ENCODE measurements at places on chromosomes 5 and 9.
A peak's percentile ranks its signal among the peaks of the same experiment; 100 is the strongest.

GRCh38 chr9:27835746-27836145 is 262.5 kb upstream of the C9orf72 start:
- DNase-seq = no peak

GRCh38 chr9:41229408-41230401 is 40.6 kb upstream of the ZNG1F start:
- peak; percentile 27 for DNase-seq

- DNase-seq = peak; percentile 77
These were observed 22.1 kb upstream of the STXBP1 start for GRCh38 chr9:127589955-127590370.

DNA sequence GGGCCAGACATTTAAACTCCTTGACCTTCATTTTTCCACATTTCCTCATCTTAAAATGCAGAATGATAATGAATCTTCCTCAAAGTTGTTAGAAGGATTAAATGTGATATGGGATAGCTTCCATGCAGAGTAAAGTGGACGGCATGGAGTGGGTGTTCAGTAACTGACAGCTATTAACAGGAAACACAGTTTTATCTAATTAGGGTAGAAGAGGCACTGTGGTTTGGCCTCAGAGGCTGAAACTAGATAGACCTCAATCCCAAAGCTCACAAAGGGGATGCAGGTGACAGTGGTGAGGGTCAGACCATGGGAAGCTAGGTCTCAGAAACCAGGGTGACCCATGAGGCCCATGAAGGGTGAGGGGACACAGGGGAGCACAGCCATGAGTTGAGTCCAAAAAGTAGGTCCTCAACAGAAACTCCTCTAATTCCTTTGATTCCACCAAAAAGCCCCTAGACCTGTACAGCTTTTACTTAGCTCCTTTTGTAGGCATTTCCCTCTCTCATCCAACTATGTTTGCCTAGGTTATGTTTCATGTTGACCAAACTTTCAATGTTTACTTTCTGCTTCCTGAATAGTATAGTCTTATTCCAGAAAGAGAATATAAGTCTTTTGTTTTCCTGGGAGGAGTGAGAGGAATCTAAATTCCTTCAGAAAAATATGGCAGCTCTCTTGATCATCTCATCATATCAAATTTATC is 27.9 kb upstream of the GLDC start:
- no peak for DNase-seq

DNA sequence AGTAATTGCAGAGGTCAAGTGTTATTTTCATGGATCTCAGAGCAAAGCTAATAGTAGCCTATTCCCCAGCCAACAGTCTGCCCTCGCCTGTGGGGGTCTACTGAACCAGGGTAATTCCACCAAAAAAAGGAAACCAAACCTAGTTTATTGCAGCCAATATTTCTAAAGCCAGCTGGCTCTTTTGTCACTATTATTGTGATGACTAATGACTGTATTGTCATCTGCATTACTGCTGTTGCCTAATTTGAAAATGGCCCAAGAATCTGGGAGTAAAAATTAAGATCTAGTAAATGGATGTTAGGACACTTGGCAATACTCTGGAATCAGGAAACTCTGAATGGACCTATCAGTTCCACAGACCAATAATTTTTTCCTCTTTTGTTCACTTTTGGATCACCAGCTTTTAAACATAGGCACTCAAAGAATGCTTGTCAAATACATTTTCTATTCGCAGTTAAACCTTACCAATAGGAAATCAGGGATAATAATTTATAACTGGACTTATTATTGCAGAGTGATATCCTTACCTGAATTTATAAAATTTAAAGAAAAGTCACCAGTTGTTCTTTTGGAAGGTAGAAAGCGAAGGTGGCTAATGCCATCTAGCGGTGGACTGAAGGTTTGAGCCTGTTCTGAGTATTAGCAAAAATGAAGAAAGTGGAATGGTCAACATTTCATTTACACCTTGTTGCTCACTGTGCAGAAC is 69.2 kb downstream of the SYK start:
- DNase-seq = peak; percentile 59

DNA sequence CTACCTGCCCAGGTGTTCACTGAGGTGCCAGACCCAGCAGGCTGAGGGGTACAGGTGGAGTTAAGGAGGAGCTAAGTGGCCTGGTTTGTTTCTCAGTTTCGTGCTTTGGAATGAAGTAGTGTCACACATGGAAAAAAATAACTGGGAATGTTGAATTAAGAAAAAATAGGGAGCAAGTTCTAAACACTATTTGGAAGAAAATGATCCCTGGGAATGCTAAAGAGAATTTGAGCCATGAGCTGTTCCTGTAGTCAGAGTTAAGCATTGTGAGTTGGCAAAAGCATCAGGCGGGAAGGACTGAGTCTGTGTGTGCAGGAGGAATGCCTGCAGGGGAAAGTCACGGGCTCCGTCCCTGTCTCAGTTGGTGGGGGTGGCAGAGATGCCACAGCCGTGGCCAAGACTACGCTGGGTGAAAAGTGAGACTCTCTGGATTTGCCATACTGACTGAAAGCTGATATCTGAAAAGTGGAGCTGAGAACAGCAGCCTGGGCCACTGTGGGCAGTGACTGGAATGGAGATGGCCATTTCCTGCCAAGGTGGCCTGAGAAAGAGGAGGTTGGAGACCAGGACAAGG is 37.0 kb downstream of the SYK start:
- no peak for DNase-seq

GRCh38 chr9:6549106-6549800 is 96.3 kb downstream of the GLDC start:
- no peak for DNase-seq

- DNase-seq = no peak
These were observed 29.2 kb downstream of the MRPL36 start for GRCh38 chr5:1770443-1770802.

- DNase-seq = no peak
These were observed 305.0 kb upstream of the PIK3R1 start for GRCh38 chr5:67910546-67910945.

GRCh38 chr9:35560625-35561337 is 44.3 kb upstream of the TESK1 start:
- DNase-seq = no peak

GRCh38 chr5:155780260-155780659 is 546.7 kb upstream of the SGCD start:
- DNase-seq = no peak

DNA sequence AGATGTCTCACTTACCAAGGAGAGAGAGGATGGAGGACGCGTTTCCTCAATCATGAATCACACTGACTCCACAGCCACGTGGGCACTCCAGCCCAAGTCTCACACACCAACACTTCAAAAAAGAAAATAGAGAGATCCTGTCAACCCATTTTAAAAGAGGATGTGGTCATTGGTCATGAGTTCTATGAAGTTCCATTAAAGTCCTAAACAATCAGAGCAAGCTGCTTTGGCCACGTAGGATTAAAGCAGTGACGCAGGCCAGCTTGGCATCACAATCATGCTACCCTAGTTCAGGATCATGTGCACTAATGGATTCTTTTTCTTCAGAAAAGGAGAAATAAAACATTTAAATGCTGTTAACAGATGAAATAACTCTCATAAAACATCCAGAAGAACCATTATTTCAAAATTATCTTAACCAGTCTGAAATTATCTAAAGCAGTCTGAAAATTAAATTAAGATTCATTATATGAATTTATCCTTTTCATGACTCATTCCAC is 108.1 kb downstream of the SEMA5A start:
- DNase-seq = peak; percentile 82

DNA sequence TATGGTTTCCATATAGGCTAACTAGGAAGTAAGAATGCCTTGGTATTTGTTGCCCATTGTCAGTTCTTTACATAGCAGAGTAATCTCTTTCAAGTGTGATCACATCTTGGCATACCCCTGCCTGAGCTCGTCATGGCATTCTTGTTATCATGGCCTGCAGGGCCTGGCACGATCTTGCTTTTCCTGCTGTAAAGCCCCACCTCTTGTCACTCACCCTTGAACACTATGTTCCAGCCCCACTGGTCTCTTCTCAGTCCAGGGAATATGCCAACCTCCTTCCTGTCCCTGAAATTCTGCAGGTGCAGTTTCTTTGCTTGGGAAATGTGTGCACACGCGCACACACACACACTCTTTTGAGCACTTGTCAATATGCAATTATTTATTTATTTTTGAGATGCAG is 250.2 kb upstream of the DMRT1 start:
- DNase-seq = peak; percentile 96

DNA sequence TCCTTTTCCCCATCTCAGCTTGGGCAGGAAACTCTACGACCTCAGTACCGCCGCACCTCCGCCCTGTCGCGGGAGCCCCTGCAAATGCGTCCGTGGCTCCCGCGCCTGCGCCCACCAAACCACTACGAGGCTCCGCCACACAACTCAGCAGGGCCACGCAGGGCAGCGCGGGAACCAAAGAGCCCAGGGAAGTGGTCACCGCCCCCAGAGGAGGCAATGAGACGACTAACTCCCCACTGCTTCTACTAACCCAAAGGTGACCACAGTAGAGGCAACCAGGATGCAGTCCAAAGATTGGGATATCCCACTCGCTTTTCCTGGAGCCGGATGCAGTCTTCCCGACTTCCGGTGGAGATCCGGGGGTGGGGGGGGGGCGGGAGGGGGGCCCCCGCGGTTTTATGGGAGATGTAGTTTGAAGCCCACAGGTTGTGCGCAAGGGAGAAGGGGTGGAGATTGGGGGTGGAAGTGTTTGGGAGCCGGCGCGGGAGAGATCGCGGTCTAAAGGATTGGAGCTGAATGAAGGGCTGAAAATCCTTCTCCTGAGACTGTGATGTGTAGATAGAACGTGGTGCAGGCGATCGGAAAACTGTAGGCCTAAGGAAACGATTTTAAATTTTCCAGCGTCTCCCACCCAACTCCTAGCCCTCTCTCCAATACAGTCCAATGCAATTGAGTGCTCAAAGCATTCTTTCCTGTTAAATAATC is at the start of gene NUDT12:
NUDT12 (minus strand) TSS at position 337 of the 705 bp plus-strand sequence. CDS start 2,541 bp downstream, outside the sequence.
- peak; percentile 63 for DNase-seq

DNA sequence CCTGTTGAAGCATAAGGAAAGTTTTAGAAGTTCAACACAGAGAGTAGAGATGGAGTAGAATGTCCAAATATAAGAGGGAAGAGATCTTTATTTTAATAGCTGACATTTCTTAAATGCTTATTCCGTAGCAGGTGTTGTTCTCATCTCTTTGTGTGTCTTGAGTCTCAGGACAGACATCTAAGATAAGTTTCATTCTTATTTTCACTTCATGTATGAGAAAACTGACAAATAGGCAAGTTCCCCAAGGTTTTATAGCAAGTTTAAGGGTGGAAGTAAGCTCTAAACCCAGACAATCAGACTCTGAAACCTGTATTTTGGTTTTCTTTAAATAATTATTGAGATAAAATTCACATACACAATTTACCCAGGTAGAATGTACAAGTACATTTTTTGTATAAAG is 228.4 kb upstream of the PPP1R2B start:
- DNase-seq = no peak

- peak; percentile 60 for DNase-seq
These were observed at the start of gene VLDLR for GRCh38 chr9:2621722-2622460. Gene VLDLR (plus strand): TSS chr9:2621787. CDS start chr9:2622190, 403 bp downstream.

GRCh38 chr5:81779125-81779915 is 28.4 kb upstream of the SSBP2 start:
- peak; percentile 27 for DNase-seq

DNA sequence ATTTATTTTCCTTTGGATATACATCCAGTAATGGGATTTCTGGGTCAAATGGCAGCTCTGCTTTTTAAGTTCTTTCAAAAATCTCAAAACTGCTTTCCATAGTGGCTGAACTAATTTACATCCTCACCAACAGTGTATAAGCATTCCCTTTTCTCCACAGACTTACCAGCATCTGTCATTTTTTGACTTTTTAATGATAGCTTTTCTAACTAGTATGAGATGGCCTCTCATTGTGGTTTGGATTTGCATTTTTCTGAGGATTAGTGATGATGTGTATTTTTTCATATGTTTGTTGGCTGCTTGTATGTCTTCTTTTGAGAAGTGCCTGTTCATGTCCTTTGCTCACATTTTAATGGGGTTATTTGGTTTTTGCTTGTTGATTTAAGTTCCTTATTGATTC is 90.0 kb upstream of the HMHB1 start:
- no peak for DNase-seq

GRCh38 chr5:85681871-85682270 is 935.9 kb upstream of the COX7C start:
- DNase-seq = no peak

DNA sequence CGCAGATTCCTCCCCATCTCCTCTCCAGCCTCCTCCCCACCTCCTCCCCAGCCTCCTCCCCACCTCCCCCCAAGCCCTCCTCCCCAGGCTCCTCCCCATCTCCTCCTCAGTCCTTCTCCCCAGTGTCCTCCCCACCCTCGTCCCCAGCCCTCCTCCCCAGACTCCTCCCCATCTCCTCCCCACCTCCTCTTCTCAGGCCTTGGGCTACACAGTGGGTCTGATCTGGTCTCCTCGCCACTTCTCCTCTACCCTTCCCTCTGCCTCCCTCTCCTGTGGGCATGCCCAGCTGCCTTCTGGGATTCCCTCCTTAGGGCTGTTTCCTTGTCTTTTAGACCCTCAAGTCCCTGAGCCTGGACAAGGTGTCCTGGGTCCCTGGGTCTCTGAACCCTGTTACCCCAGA is 28.3 kb downstream of the CXXC5 start:
- DNase-seq = no peak

DNA sequence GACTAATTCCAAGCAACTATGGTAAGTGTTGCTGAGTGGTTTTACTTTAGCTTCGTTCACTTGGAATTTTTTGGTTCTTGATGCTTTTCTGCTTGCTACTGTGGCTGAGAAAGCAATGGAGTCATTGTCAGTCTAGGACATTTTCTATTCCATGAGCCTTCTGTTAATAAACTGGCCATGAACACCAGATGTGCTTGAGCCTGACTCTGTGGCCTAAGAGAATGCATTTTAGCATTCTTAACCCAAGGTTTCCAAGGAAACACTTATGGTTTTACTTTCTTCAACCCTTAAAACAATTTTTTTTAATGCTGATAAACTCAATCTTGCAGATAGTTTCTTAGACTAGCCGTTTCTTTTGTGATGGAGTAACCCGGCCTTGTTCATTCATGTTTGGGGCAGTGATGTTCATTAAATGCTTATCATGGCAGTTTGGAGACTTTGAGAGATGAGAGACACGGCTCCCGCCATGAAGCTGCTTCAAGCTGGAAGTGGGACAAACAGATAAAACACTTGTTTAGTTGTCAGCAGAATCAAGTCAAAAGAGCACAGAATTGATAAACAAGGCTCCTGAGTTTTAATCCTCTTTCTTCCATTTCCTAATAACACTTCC is 42.4 kb downstream of the OSTF1 start:
- DNase-seq = no peak

DNA sequence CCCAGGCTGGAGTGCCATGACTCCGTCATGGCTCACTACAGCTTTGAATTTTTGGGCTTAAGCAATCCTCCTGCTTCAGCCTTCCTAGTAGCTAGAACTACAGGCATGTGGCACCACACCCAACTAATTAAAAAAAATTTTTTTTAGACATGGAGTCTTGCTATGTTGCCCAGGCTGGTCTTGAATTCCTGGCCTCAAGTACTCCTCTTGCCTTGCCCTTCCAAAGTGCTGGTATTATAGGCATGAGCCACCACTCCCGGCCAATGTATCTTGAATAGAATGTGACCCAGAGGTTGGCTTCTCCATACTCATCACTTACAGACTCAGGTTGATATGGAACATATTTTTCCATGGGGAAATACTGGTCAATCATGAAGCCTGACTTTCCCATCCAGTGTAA is 51.2 kb upstream of the JAK2 start:
- DNase-seq = peak; percentile 39

- no peak for DNase-seq
These were observed 171.7 kb downstream of the C9orf152 start for GRCh38 chr9:110036286-110036685.

Data from epithelial cell of esophagus (primary cell).